ENCODE measurements at places on chromosomes 11 and 22.

DNA sequence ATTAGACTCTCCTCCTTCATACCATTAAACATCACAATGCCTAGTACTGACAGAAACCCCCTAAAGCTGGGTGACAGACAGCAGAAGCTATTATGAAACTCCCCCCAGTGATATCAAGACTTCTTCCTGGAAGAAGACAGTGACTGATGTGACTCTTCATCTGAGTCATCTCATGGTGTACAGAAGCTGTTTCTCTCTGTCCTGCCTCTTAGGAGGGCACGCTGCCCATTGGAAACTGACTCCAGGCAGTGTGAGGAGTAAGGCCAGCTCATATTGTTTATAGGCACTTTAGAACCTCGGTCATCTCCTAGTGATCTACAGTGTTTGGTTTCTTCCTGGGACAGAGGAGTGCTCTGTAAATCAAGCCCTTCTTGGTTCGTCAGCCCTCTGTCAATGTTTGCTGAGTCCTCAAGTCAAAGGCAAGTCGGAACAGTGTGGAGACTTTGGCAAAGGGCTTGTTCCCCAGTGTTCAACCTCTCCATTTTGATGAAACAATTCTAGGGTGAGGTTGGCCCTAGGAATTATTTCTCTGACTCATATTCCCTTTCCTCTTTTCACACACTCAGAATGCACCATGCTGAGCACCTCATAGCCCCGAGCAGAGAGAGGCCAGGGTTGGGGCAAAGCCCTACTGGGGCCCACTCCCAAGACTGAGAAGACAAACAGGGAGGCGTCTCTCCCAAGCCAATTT is 172.5 kb upstream of the TMEM45B start:
- no peak for DNase-seq

- DNase-seq, result no peak
Observed at GRCh38 chr11:36398231-36398953, 102.3 kb downstream of the PRR5L start.

DNA sequence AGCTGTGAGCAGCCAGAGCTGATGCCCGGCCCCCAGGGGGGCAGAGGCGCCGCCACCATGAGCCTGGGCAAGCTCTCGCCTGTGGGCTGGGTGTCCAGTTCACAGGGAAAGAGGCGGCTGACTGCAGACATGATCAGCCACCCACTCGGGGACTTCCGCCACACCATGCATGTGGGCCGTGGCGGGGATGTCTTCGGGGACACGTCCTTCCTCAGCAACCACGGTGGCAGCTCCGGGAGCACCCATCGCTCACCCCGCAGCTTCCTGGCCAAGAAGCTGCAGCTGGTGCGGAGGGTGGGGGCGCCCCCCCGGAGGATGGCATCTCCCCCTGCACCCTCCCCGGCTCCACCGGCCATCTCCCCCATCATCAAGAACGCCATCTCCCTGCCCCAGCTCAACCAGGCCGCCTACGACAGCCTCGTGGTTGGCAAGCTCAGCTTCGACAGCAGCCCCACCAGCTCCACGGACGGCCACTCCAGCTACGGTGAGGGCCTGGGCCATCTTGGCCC is 6.1 kb downstream of the CDC42EP1 start:
- DNase-seq, result no peak

GRCh38 chr11:96714689-96715088 is 324.9 kb downstream of the JRKL start:
- DNase-seq, result no peak

DNA sequence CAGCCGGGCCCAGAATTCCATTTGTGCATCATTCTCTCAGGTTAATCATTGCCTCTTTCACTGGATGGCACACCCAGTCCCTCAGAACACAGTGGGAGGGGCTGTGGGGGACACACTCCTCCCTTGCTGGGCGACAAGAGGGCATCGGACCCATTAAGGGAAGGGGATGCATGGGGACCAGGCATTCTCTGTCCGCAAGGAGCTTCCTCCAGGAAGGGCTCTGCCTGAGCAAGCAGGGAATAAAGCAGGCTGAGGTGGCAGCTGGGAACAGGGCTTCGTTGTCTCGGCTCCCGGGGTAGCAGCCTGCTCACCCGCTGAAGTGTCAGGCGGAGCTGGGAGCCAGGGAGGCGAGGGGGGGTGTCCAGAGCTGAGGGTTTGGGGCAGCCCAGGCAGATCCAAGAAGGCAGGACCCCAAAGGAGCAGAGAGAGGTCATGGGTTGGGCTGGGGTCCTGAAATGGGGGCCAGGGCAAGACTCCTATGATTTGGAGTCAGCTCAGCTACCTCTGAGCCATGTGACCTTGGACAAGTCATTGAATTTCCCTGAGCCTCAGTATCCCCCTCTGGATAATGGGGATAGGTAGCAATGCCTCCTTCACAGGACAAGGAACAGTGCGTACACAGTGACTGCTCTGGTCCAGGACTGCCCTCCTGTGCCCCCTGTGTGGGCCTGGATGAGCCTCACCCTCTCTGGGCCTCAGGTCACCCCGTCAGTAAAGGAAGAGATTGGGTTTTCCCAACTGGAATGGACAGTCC is 1.4 kb downstream of the GAL3ST1 start:
- peak; percentile 60 for DNase-seq

GRCh38 chr11:44398266-44399030 is 88.5 kb upstream of the ALX4 start:
- no peak for DNase-seq

GRCh38 chr22:20584872-20585638 is 77.6 kb downstream of the MED15 start:
- DNase-seq, result no peak

- no peak for DNase-seq
Observed at GRCh38 chr22:25137577-25138525, 61.8 kb upstream of the CRYBB3 start.

DNA sequence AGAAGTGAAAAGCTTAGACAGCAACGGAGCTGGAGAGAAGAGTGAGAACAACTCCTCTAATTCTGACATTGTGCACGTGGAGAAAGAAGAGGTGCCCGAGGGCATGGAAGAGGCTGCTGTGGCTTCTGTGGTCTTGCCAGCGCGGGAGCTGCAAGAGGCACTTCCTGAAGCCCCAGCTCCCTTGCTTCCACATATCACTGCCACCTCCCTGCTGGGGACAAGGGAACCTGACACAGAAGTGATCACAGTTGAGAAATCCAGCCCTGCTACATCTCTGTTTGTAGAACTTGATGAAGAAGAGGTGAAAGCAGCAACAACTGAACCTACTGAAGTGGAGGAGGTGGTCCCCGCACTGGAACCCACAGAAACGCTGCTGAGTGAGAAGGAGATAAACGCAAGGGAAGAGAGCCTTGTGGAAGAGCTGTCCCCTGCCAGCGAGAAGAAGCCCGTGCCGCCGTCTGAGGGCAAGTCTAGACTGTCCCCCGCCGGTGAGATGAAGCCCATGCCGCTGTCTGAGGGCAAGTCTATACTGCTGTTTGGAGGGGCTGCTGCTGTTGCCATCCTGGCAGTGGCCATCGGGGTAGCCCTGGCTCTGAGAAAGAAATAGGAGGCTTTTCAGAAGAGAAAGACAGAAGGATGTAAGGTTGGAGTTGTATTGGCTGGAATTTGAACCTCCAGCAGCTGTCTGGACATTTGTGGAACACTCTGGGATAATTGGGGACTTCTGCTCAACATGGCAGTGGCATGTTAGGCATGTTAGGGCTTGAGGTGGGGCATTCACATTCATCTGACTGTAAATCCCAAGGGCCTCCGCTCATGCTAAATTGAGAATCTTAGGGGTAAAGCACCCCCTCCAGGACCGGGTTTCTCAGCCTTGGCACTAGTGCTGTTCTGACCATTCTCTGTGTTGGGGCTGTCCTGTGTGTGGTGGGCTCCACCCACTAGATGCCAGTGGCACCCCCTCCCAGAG is 47.1 kb downstream of the BID start:
- DNase-seq, result no peak

DNA sequence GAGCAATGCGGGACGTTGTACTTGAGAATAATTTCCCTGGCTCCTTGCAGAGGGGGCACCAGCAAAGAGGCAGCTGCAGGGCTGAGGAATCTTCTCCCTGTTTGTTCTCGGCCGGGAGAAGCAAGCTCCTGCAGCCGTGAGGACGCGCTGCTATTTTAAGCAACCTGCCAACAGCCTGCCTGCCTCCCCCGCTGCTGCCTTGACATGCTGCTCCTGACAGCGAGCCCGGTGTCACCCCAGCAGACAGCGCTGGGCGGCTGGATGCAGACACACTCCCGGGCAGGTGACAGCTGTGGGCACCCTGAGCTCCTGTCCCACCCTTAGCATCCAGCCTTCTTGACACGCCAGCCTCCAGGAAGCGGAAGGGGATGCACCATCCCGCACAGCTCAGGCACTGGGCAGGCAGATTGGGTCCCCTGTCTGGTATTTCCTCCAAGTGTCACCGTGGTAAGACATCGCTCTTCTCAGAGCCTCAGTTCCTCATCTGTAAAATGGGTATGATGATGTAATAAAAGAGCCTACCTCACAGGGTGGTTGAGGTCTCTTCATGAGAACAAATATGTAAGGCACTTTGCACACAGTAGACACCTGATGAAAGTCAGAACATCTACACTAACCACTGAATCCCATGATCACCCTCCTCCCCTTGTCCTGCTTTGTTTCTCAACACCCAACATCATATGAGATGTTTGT is 530.6 kb downstream of the MN1 start:
- no peak for DNase-seq

DNA sequence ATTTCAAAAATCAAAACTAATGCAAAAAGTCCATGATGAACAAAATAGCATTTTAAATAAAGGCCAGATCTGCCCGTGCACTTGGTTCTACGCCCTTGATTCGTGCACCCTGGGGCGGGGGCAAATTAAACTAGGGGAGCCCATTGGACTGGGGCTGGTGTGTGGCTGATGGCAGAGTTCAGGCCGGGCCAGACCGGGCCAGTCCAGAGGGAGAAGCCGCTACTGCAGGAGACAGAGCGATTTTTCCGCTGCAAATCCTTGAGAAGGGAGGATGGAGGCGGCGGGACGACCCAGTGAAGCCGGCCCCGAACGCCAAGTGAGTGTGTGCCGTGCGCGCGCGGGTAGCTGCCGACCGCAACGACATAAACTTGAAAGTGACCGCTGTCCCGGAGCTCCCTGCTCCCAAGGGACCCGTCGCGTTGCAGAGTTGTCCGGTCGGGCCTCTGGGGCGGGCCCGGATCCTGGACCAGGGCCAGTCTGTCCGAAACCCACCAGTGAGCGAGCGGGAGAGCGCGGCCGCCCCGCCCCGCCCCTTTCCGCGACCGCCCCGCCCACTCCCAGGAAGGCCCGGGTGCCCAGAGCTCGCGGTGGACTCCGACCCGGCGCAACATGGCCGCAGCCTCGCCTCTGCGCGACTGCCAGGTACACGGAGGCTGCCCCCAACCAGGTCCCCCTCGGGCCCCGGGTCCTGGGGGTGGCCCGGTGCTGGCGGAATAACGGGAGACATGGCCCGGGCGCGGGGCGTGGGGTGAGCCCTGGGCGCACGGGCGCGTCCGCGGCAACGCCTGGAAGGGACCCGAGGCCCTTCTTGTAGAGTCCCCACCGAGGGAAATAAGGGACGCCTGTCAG is at the start of gene TTC38:
Gene TTC38 (plus strand): TSS at position 578 of the 849 bp plus-strand sequence. CDS start 32 bp downstream, at position 610.
- DNase-seq, result peak; percentile 94

- DNase-seq, result no peak
Observed at GRCh38 chr11:32023370-32024305, 67.2 kb upstream of the RCN1 start.

DNA sequence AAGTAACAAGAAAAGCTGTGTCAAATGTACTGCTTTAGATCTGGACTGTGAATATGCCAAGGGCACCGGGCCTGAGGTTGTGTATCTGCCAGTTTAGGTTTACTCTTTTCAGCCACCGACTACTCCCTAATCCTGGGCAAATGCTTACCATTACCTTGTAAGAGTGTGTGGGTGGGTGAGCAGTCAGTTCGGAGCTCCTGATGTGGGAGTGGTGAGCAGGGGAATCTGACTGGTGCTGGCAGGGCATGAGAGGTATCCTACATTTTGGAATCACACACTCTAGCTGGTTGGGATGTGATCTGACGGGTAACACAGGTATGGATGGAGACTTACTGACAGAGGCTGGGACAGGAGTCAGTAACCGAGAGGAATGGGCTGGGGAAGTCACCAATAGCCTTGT is 2.6 kb upstream of the FAM180B start:
- DNase-seq, result no peak

- no peak for DNase-seq
Observed at GRCh38 chr11:60771879-60772525, 13.1 kb upstream of the MS4A10 start.

DNA sequence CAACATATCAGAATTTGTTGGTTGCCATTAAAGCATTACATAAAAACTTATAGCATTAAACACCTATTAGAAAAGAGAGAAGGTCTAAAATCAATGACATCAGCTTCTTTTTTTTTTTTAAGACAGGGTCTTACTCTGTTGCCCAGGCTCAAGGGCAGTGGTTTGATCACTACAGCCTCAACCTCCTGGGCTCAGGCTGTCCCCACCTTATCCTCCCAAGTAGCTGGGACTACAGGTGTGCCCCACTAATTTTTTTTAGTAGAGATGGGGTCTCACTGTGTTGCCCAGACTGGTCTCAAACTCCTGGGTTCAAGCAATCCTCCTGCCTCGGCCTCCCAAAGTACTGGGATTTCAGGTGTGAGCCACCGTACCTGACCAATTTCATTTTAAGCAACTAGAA is 57.9 kb downstream of the ARHGEF12 start:
- no peak for DNase-seq

- no peak for DNase-seq
Observed at GRCh38 chr11:86932924-86933875, 22.0 kb downstream of the FZD4 start.

- DNase-seq, result no peak
Observed at GRCh38 chr22:49099496-49100124, 728.1 kb downstream of the BRD1 start.

- no peak for DNase-seq
Observed at GRCh38 chr11:93984196-93984567, 37.0 kb upstream of the HEPHL1 start.

GRCh38 chr11:36462321-36462720 is 47.8 kb downstream of the TRAF6 start:
- no peak for DNase-seq

DNA sequence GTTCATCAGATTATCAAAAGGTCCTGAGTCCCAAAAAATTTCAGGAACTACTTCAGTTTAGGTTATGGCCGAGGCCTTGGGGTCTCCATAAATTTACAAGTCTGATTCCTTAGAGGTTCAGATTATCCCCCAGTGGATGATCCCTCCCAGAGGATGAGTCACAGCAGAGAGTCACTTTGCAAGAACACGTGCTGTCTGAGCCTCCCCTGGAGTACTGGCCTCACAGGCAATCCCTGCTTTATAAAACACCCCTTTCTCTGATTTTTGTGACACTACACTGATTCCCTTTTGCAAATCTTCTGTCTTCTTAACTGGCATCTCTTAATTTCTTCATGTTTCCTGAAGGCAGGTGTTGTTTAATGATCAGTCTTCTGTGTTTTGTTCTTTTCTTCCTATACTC is 45.3 kb downstream of the CCDC34 start:
- no peak for DNase-seq

- DNase-seq, result no peak
Observed at GRCh38 chr11:57213342-57214097, 23.5 kb downstream of the APLNR start.

DNA sequence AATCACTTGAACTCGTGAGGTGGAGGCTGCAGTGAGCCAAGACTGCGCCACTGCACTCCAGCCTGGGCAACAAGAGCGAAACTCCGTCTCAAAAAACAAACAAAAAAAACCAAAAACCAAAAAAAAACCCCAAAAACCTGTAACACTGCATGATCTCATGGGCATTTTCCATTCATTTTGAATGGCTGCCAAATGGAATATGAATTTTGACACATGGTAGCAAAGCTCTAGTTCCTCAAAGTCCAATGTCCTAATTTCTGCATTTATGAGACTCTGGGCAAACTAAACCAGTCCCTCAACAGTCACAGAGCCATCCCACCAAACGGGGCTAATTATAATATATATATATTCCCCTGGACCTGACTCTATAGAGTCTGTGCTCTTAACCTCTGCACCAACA is 61.8 kb downstream of the SGSM3 start:
- DNase-seq, result no peak

GRCh38 chr22:25735650-25736049 is 6.3 kb upstream of the MYO18B start:
- DNase-seq, result no peak

All from D341Med (cell line).